ENCODE measurements at places on chromosomes 11 and 22.

- no peak for DNase-seq
These were observed 16.6 kb downstream of the SLC3A2 start for GRCh38 chr11:62897311-62897710.

DNA sequence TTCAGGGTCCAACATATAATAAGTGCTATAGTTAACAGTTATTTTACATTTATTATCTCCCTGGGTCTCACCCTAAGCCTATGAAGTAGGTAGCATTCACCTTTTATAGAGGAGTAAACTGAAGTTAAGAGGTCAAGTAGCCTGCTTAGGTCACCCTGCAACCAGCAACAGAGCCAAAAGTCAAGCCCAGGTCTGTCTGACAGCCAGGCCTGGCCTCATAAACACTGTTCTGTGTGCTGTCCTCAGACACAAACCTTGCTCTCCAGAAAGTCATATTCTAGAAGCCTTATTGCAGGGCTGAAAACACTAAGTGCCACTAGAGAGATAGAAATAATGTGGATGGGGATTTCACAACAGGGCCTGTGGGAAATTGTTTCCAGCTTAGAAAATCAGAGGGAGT is 59.3 kb downstream of the BDNF start:
- DNase-seq = no peak

DNA sequence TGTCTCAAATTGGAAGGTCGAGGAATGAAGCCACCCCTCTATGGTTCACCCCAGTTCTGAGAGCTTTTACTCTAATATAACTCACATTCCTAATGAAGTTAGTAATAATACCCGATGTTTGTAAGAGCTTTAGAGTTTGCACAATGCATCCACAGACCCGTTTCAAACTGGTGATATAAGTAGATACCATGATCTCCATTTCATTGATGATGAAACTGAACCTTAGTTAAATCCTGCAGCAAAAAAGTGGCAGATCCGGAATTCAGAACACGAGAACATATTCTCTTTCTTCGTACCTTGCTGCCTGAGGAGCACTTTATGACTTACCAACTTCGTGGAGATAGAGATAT is 757 bp upstream of the RBFOX2 start:
- DNase-seq = no peak

GRCh38 chr11:106395716-106396349 is 318.4 kb downstream of the AASDHPPT start:
- no peak for DNase-seq

GRCh38 chr11:112392904-112393303 is 132.2 kb upstream of the PLET1 start:
- DNase-seq = no peak

DNA sequence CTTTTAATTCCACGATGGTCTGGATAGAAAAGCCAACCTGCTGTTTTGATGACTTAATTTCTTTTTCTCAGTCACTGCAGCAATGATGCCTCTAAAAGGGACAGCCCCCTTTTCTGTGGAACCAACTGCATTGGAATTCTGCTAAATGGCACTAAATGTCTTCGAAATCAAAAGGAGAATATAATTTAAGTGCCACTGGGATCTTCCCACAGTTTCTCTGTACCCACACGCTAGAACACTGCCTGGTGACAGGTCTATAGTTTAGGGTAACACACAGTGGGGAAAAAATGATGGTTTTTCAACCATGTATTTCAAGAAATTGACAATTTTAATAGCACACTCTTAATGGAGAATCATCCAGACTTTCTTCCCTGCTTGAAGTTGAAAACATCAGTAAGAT is 182.3 kb downstream of the OPCML start:
- DNase-seq = no peak

- DNase-seq = no peak
These were observed 69.1 kb upstream of the PPARA start for GRCh38 chr22:46081036-46081830.

DNA sequence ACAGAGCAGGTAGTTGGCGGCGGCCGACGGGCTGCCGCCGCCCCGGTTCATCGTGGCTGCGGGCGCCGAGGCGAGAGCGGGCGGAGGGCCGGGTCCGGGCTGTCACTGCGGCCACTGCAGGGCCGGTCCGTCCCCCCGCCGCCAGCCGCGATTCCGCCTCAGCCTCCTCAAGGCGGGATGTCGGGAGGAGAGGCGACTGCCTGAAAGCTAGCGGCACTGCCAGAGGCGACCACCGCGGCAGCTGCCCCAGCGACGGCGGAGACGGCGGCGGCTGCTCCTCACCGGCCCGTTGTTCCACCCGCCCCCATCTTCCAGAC is 234 bp downstream of the SESN3 start:
- DNase-seq = no peak

DNA sequence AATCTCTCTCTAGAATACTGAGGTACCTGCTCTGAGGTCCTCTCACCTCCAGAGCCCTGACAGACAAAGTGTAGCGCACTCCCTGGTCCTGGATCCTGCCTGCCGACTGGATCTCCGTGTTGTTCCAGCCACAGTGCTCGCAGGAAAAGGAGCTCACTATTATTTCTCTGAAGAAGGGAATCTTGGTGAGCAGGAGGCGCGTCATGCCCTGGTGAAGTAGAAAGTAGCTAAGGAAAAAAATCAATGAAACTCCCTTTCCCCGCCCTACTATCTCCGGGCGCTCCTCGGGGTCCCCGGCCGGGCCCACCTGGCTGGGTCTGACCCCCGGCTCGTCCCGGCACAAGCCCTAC is 412 bp downstream of the ZPR1 start:
- no peak for DNase-seq

GRCh38 chr22:42855721-42856120 is 1.4 kb downstream of the ARFGAP3 start:
- DNase-seq = no peak

DNA sequence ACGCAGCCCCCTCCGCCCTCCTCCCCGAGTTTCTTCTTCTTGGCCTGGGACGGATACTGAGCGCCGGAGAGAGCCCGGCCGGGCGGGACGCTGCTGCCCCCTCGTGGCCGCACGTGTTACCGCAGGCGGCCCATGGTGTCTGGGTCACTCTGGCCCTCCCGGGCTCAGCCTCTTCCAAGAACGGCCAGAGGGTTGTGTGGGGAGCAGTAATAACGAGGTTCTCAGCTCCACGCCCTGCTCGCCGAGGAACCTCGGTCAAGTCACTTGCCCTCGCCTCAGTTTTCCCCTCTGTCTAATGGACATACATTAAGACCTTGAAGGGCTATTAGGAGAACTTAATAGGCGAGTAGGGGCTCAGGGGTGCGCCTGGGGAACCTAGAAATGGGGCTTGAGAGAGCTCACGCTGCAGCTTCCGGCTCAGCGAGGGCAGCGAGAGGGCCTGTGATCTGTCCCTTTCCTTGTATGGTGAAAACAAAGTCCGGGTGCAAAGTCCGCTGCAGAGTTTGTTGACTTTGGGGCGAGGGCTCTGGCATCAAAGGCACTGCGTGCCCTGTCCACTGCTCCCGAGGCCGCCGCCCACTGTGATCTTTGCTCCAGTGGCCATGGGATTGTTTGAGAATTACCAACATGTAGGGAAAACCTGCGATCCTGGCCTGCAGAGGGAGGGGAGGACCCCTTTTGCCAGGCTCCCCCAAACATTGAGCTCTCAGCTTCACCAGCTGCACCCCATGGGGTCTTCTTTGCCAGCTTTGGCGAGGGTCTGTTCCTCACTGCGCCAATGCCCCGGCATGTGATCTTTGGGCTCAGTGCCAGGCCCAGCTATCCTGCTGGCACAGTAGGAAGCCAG is 14.4 kb upstream of the LRP5 start:
- DNase-seq = no peak

- DNase-seq = no peak
These were observed 43.0 kb upstream of the CRTAM start for GRCh38 chr11:122795307-122795706.

- DNase-seq = no peak
These were observed 104.8 kb downstream of the ARHGAP42 start for GRCh38 chr11:100791860-100792259.

- DNase-seq = no peak
These were observed 44.4 kb downstream of the C11orf96 start for GRCh38 chr11:43986881-43987280.

GRCh38 chr11:110490886-110491285 is 61.1 kb downstream of the FDX1 start:
- DNase-seq = no peak

DNA sequence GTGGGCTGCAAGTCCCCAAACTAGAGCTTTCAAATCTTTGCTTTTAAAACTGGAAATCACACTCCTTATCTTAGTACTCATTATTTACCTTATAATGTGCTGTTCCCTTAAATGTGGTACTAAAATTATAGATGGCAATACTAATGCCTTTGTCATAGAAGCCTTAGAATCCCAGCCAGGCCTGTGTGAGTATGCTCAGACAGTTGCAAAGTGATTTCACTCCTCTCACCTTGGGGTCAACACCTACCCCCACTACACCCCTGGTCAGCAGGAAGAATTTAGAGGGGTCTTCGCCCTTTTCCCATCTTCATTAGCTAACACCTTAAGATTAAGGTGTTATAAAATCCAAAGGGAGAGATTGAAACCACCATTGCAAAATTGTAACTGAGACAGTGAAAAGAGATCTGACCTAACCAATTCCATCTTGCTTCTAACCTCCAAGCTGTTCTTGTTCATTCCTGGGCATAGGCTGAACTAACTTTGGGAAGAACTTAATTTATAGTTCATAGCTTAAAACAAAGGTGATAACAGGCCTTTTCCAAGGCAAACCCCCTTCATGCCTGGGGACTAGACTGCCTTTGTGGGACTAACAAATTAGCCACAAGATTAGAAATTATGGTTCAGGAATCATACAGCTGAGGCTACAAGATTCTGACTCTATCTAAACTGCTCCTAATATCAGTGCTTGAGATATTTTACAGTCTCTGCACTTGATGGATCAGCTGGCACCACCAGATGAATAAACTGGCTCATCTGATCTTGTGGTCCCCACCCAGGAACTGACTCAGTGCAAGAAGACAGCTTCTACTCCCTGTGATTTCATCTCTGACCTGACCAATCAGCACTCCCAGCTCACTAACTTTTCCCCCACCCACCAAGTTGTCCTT is 10.4 kb upstream of the MRPL17 start:
- no peak for DNase-seq

DNA sequence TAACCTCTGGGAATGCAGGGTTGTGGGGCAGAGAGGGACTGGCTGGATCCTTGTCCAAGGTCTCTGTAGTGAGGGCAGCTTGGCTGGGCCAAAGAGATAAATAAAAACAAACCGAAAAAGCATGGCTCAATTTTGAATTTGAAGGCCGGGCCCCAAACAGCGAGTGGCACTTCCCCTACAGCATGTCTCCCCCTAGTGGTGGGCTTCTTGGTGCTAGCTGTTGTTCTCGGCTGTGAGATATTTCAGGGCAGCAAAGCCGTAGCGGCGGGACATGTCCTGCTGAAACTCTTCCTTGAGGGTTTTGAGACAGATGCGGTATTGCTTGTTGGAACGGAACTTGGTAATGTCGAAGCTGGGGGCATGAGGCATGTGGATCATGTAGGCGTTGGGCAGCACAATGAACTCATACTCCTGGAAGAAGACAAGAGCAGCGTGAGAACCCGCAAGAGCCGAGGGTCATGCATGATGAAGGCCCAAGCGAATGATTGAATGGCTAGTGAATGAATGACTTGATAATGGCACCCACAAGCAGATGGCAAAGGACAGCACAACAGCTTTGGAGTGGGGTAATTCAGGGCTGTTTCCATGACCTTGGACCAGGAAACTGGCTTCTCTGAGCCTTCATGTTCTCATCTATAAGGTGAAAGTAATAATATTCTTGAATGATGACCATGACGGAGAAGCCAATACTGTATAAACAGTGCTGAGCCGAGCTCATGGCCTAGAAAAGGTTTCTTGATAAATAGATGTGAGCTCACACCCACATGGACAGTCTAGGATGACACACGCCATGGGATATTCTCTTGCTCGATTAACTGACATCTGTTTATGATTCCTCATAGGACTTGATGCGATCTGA is 216.3 kb upstream of the SYN3 start:
- no peak for DNase-seq

DNA sequence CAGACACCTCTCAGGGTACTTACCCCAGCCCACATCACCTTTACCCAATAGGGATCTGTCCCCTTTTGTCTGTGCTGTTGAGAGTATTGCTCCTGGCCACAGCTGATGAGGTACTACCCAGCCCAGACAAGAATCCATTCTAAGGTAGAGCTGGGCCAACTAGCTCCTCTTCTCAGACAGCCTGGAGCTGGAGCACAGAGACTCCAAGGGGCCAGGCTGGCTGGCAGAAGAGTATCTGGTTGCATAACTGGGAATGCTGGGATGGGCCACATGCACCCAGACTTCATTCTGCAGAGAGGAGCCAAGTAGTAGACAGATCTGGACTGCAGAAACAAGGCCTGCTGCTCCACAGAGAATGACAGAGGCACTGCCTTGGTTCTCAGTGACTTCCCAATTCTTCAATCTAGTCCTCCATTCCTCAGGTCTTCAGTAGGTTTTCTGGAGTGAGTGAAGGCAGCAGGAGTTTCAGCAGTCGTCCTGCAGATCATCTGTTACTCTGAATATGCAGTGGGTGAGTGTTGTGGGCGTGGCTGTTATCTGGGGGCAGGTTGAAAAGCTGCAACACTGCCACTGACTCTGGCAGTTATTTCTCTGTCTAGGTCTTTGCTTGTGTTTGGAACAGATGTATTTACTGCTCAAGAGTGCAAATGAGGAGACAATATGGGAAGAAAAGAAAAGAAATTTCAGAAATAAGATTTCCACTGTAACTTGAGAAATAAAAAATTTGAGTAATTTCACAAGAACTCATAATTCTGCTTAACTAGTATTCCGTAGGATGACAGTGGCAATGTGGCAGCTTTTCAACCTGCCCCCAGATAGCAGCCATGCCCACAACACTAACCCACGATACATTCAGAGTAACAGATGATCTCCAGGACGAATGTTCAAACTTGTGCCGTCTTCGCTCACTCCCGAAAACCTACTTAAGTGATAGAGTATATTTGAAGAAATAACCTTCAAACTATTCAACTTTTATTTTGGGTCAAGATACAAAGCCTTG is 34.9 kb downstream of the MAPK1 start:
- no peak for DNase-seq

DNA sequence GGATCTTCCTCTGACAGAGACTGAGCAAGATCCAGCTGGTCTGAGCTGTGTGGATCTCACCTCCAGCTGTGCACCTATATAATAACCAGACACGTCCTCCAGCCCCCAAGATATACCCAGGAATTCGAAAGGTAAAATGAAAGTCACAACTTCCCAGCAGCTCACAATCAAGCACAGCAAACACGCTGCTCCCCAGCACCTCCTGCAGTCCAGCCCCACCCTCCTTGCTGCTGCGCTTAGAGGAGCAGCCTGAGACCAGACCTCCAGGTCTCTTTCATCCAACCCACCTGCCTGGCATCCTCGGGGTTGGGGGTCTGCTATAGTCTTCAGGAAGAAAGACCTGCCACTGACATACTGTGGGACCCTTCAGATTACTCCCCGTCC is 3.0 kb upstream of the APOL4 start:
- no peak for DNase-seq

DNA sequence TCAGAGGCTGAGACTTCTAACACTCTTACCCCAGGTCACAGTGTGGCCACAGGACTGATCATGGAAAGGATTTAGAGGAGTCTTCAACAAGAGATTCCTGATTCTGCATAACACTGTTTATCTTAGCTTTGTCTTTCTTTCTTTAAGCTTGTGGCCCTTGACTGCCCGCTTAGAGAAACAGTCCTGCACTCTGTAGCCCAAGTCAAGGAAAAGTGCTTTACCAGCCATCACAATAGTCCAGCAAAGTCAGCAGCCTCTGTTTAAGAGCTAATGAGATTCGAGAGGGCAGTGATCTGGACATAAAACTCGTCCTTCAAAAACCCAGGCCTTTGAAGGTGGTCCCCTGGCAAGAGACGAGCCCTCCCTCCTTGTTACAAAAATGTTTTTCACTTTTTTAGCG is 30.0 kb downstream of the PRDM10 start:
- DNase-seq = no peak

GRCh38 chr11:95067039-95067840 is 521 bp downstream of the SRSF8 start:
- DNase-seq = peak; percentile 43

- no peak for DNase-seq
These were observed 18.2 kb downstream of the TEAD1 start for GRCh38 chr11:12692229-12693075.
